ENCODE measurements at places on chromosomes 4 and X.

- DNase-seq, result peak; percentile 14
Measured at GRCh38 chr4:139704915-139705485, 39.4 kb downstream of the MGST2 start.

DNA sequence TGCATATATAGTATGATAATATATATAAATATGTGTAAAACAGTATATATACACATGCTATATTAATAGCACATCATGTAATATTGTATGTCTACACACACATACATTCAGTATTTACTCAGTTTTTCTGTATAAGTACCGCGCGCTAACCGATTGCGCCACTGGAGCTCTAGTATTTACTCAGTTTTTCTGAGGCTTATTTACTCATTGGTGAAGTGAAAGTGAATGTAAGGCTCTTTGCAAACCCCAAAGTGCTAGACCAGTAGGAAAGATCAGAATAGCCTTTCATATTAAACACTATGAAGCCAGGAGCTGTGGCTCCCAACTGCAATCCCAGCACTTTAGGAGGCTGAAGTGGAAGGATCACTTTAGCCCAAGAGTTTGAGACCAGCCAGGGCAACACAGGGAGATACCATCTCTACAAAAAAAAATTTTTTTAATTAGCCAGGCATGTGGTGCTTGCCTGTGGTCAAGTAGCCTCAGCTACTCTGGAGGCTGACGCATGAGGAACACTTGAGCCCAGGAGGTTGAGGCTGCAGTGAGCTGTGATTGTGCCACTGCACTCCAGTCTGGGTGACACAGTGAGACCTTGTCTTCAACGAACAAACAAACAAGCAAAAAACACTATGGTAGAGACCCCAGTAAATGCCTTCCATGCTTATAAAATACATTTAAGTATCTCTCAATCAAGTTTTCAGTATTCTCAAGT, 125.8 kb downstream of the KIT start:
- peak; percentile 34 for DNase-seq

DNA sequence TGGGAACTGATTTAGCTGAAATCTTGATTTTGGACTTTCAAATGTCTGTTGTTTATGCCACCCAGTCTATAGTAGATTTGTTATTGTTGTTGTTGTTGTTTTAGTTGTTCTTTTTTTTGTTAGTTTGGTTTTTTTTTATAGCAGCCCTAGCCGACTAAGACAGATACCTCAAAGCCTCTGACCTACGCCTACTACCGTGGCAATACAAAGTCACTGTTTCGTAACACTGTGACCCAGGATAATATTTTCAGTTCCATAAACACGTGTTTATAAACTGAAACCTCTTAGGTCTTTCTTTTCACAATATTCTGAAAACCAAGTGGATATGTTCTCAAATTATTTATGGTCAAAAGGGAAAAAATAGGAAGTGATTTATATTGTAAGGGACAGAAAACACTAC, 32.8 kb downstream of the VCX2 start:
- no peak for DNase-seq

DNA sequence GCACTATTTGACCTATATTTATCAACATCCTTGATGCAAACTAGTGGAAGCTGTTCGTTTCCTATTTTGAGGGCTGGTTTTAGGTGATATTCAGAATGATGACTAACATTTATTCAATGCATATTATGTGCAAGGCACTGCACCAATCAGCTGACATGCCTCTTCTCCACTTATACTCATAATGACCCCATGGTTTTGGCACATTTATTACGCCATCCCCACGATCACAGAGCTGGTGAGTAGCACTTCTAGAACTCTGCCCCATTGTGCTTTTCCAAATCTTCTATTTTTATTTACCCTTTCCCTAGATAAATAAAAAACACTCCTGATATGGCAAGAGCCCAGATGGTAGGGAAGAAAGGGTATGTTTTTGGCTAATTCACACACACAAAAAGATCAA, 13.1 kb downstream of the SCML1 start:
- no peak for DNase-seq

- peak; percentile 55 for DNase-seq
Measured at GRCh38 chr4:86441175-86441936, 81.5 kb upstream of the MAPK10 start.

DNA sequence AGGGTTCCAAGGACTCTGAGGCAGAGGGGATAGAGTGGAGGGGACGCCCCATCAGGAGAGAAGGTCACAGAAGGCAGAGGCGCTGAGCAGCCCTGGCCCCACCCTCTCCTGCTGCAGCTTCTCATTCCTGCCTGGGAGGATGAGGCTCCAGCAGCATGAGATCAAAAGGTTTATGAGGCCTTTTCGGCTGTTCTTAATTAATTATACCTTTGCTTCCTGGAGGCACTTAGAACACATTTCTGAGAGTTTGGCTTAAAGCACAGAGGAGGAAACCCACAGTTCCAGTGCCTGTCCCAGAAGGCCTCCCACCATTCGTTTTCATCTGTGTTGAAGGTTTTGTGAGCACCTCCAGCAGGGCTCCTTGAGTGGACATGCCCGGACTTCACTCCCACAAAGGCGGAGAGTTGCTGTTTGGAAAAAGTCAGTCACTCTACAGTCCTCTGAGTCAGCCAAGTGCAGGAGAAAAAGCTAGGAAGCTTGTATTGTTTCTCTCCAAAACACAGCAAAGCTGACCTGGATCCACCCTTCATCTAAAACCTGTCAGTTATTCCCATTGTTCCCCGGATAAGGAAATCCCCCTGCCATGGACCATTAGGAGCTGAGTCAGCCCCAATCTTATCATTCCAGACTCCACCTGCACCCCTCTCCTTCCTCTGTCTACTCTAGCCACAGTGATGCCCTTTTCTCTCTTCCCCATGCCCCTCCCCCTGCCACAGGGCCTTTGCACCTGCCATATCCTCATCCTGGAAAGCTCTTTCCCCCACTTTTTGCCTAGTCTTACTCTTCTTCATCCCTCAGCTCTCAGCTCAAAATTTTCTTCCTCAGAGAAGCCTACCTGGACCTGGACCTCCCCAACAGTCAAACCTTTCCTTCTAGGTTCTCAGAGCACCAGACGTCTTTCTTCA, 276.8 kb downstream of the FBXW7 start:
- peak; percentile 76 for DNase-seq

DNA sequence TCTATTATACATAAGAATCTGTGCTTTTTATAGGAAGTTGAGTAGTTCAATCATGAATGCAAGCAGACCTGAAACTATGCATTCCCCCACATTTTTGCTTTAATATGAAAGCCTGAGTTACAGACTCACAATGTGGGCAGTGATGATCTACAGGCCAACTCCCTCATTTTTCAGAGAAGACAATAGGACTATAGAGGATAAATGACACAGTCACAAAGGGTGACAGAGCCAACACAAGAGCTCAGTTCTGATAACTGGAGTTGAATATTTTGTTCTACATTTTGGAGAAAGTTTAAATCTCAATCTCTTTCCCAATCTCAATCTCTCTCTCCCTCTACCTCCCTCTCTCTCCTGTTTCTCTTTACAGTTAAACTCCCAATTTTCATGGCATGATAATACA, 27.0 kb downstream of the MBNL3 start:
- no peak for DNase-seq

GRCh38 chr4:11214281-11214680, 214.4 kb downstream of the HS3ST1 start:
- DNase-seq, result no peak

- DNase-seq, result no peak
Measured at GRCh38 chr4:53169695-53170617, 195.9 kb downstream of the SCFD2 start.

DNA sequence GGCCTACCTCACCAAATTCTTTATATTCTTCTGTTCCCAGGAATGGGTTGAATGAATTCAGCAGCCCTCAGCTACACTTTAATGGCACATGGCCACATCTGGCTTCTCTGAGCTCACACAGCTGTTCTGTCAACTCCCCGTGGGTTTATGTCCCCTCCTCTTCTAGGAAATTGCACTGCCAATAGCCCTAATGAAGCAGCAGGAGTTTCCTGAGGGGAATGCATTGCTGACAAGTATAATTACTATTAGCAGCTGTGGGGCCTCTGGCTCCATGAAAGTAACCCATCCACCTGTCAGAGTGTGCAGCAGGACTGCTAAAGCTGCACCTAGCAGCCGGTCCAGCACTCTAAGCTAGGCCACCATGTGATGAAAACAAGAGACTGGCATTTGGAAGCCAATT, 50.3 kb downstream of the FTHL17 start:
- DNase-seq, result no peak

DNA sequence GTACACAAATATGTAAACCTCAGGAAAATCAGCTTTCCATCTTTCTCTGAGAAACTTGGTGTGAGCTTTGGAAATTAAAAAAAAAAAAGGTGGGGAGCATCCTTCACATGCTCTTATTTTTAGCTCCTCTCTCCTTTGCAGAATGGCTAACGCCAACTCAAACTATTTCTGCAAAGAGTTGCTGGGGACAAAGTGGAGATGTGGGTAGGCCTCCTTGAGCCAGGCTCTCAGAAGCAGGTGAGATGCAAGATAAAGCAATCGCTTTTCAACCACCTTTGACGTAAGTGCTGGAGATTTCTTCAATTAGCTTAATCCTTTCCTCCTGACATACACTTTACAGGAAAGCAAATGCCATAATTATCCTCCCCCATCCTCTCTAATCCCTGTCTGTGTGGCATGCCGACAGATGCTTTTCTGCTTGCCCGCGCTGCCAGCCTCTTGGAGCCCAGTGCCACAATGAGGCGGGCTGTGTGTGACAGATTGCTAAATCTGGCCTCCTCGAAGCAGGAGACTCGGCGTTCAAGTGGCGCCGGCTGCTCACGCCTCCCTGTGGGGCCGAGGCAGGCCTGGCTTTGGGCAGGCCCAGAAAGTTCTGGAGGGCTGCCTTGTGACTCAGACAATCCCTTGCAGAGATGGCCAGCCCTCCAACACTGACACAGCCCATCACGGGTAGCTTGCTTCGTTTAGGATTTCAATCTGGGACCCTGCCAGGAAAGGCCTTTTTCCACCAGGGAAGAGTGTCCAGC, 64.9 kb upstream of the SOD3 start:
- peak; percentile 45 for DNase-seq

- DNase-seq, result no peak
Measured at GRCh38 chr4:824461-825062, 1.4 kb downstream of the CPLX1 start.

DNA sequence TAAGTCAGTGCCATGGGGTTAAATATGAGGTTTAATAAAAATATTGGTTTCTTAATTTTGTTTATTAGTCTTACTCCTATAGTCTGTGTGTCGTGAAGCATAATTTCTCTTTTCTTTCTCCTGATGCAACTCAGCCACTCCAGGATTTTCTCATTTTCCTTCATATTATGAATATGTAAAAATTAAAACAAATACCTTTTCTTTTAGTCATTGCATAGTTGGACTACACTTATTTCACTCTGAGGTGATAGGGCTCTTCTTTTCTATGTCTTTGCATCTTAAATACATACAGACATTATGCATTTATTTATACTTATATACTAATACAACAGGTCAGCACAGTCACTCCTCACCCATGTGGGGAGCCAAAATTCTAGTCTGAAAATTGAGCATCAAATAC, 19.1 kb downstream of the GALNT7 start:
- no peak for DNase-seq

DNA sequence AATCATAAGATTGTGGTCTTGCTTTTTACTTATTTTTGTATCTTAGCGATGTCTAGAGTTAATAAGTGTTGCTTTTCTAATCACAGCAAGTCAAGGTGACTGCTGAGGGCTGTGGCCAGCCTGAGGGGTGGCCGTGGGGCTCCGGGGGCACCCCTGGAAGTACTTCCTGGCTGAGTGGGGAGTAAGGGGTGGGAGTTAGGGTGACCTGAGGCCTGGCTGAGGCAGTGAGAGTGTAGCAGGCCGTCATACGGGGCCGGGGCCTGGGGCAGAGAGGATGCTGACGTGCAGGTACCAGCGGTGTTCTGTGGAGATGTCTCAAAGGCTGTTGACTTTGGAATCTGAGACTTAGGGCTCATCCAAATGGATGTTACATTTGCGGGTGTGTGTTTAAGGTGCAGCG, 29.3 kb downstream of the PIGG start:
- DNase-seq, result no peak

GRCh38 chrX:11647138-11647537, 18.6 kb downstream of the ARHGAP6 start:
- no peak for DNase-seq

GRCh38 chrX:14964500-14964899, 91.3 kb downstream of the MOSPD2 start:
- peak; percentile 6 for DNase-seq

DNA sequence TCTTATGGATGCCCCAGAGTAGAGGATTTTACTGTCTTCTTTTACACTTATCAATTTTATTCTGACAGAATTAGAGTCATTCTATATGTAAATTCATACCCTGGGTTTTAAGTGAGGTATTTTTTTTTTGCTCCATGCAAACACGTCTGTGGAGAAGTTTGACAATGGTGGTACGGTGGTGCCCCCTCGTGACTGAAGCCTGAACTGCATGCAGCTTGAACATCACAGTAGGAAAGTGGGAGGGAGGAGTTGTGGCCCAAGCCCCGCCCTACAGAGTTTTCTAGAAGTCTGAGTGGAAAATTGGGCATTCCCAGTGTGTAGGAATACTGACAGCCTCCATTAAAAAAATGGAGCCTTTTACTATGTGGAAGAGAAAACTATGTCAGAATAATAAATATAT, 73.3 kb upstream of the RAB40AL start:
- peak; percentile 71 for DNase-seq

DNA sequence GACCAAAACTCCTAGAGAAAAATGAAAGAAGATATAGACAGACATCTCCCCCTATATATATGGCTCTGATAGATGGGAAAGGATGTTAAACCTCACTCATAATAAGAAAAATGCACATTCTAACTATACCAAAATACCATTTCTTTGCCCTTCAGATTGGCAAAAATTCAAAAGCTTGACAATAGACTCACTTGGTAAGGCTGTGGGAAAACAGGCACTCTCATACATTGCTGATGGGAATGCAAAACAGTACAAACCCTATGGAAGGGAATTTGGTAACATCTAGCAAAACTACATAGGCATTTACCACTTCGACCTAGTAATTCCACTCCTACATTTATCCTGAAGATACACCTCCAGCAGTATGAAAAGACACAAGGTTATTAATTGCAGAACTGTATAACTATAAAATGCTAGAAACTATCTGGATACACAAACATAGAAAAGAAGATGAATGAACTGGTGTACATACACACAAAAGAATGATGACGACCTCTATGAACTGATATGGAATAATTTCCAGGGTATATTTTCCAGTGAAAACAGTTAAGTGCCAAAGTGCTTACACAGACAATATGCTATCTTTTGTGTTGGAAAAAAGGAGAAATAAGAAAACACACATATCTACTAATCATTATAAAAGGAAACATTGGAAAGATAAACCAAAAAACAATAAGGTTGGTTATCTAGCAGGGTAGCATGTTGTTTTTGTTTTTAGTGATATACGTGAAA, 48.5 kb downstream of the WDFY3 start:
- DNase-seq, result peak; percentile 18

GRCh38 chrX:155893521-155893920, 12.4 kb downstream of the VAMP7 start:
- no peak for DNase-seq

GRCh38 chr4:147117431-147117830, 171.8 kb upstream of the TTC29 start:
- DNase-seq, result no peak

DNA sequence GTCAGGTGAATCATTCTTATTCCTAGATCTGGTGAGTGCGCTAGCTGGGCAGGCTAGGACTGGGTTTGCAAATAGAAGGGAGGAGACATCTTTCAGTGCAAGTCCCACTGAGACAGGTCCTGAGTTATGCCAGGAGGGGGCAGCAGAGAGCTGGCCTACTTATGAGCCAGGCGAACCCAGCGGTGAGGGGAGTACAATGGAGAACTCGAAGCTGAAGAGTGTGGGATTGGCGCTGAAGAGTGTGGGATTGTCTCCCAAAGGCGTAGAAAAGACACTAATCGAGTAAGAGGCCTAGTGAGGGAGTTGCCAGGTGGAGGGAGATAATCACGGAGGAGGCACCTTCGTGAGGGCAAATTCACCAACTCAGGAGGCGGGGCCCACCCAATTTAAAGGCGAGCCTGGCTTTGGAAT, 91.7 kb upstream of the CXorf66 start:
- peak; percentile 51 for DNase-seq
